ENCODE measurements at places on chromosomes 11 and 22. TPM values are rescaled to one million over a fixed set of nuclear protein-coding genes. Genes with fewer than 3 reads are reported as not detected.
A peak's percentile ranks its signal among the peaks of the same experiment; 100 is the strongest.

DNA sequence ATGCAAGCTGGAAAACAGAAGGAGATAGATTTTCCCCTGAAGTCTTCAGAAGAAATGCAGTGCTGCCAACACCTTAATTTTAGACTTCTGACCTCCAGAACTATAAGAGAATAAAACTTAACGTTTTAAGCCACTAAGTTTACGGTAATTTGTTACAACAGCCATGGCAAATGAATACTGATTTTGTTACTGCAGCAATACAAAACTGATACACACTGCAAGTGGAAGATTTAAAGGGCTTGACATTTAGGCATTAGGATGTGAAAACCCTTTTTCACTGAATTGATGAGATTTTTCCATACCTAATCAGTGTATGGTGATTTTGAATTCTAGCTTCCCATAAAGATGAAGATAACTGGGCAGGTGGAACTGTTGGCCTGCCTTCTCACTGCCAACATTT lies 22.1 kb upstream of the LMO2 start:
- DNase-seq, result no peak

GRCh38 chr11:70089631-70090030 lies 11.5 kb downstream of the ANO1 start:
- DNase-seq, result no peak

- DNase-seq, result no peak
Measured at GRCh38 chr22:45503816-45504372, 1.2 kb downstream of the FBLN1 start.

- no peak for DNase-seq
Measured at GRCh38 chr22:35114131-35114980, 48.4 kb downstream of the ISX start.

DNA sequence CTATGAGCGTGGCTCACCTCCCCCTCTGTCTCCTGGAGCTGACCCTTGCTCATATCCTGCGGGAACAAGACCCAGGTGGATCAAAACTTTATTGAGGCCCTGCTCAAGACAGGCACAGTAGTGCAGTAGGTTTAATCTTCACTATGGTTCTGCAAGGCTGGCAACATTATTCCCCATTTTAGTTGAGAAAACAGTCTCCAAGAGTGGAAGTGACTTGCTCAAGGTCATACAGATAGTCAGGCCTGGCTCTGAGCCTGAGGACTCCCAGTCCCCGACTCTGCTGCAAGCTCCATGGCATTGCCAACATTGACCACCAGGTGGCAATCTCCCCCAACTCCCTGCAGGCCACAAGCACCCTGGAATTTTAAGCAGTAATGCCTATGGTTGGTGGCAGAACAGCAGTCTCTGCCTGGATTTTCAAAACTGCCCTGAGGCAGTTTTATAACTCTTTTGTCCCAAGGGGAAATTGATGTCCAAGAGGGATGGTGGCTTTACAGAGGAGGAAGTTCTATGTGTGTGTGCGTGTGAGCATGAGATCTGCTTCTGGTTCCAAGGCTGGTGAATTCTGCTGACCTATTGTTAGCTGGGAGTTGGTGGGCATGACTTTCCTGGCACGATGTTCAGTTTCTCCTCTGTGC lies 34.1 kb downstream of the NEU3 start:
- DNase-seq, result peak; percentile 16

DNA sequence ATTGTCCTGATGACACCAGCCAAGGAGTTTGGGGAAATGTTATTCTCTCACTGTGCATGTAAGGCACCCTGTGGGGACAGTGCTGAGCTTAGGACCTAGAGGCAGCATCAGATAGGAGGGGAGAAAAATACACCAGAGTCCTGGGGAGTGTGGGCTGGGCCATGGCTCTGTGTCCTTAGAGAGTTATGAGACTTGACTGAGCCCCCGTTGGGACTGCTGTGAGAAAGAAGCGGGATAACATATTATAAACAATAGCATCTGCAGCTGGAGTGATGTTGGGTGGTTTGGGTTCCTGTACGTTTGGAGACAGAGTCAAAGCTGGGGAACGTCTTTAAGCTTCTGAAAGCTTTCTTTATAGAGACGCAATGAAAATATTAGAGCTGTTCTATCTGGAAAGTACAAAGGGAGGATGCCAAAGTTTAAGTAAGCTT lies 90.9 kb upstream of the CRTAM start:
- no peak for DNase-seq

GRCh38 chr22:37193629-37194191 lies 5.7 kb upstream of the C1QTNF6 start:
- DNase-seq, result no peak

The SAA4 gene
- not detected for polyA plus RNA-seq

- no peak for DNase-seq
Measured at GRCh38 chr11:37688456-37688855, 1090.4 kb upstream of the RAG2 start.

DNA sequence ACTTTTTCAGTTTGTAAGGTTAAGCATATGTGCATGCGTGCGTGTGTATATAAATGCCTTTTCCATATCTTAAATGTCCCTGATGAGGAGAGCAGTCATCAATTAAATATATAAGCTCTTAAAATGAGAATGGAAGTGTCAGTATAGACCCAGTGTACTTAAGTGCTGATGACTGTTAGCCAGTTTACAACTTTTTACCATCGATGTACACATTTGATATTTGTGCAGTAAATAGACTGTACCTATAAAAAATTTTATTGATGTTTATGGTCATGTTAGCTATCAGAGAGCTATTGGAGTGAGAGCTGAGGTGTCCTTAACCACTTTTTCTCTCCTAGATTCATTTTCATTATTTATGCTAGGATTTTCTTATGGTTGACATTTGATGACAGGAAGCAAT lies 45.4 kb downstream of the TRAF6 start:
- no peak for DNase-seq

The POTEH gene
- polyA plus RNA-seq, result not detected

GRCh38 chr11:133919330-133920108 lies 37.2 kb downstream of the IGSF9B start:
- DNase-seq, result no peak

The SLC17A6 gene
- polyA plus RNA-seq, result not detected

The NXPE4 gene
- polyA plus RNA-seq, result not detected

DNA sequence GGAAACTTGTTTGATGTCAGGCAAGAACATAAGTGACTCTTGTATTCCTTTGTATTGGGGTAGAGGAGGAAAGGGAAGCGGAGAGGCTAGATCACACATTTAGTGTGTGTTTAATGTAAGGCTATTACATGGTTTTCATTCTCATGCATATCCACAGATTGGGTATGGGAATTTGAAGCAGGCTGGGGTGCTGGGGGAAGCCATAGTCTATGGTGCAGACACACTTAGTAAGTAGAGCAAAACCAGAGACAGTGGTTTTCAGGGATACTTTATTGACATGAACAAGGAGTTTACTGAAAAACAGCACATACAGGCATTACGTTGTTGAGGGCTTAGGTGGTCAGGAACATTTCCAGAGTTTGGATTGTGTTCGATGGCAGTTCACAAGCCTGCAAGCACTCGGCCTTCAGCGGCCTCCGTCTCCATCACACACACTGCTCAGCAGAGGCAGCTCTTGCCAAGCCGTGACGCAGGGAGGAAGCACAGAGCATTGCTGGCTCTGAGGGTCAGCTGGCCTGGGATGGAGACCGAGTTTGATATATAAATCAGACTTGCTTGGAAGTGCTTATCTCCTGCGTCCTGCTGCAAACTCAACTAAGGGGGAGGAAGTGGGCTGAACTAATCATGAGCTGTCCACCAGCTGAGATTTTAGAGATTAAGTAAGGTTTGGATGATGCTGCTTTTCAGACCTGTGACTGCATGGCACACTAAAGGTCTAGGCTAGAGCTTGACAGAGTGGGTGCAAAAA lies 25.3 kb downstream of the SCN3B start:
- DNase-seq, result no peak

The CTSW gene
- polyA plus RNA-seq, result 0.21 TPM

- DNase-seq, result no peak
Measured at GRCh38 chr11:17855531-17856290, 121.1 kb downstream of the KCNC1 start.

- no peak for DNase-seq
Measured at GRCh38 chr11:36039471-36039870, 95.6 kb downstream of the LDLRAD3 start.

GRCh38 chr11:2987881-2988861 lies 4.0 kb downstream of the NAP1L4 start:
- DNase-seq, result no peak

- no peak for DNase-seq
Measured at GRCh38 chr11:67238894-67239782, 27.1 kb upstream of the GRK2 start.

The MMP27 gene
- polyA plus RNA-seq, result not detected

The SUSD2 gene
- polyA plus RNA-seq, result 2.6 TPM

The CCDC90B gene
- polyA plus RNA-seq, result 56.2 TPM

DNA sequence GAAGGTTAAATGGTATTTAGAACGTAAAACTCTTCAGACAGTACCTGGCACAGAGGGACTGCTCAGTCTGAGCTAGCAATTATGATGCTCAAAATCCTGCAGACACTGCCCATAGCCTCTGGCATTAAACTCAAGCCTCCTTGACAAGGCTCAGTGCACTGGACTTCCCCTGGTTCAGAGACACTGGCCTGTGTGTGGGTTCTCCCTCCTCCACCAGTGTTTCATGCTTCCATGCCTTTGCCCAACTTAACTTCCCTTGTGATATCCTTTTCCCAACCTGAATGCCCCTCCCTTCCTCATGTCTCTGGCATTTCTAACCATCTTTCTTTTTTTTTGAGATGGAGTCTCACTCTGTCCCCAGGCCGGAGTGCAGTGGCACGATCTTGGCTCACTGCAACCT lies 9.1 kb downstream of the LTBP3 start:
- DNase-seq, result no peak

GRCh38 chr22:47054231-47055072 lies 292.0 kb downstream of the TBC1D22A start:
- DNase-seq, result no peak

- no peak for DNase-seq
Measured at GRCh38 chr11:18193010-18193409, 20.4 kb downstream of the MRGPRX4 start.

DNA sequence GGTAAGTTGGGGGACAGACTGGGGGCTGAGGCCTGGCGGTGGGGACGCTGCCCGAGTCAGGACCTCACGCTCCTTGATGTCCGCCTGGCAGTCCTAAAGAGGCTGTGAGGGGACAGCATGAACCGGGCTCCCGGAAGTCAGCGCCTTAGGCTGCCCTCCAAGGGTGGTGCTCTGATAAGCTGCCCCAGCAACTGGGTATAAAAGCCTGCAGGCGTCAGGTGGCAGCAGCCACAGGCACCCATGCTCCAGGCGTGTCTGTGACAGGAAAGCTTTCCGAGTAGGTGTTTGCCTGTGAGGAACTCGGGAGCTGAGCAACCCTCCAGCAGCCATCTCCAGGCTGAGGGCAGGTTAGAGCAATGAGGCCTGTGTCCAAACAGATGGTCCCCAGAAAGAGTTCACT lies 53.0 kb downstream of the ST3GAL4 start:
- DNase-seq, result no peak

The OR2AG1 gene
- not detected for polyA plus RNA-seq

GRCh38 chr11:57501953-57502352 lies 13.5 kb downstream of the SLC43A1 start:
- no peak for DNase-seq

DNA sequence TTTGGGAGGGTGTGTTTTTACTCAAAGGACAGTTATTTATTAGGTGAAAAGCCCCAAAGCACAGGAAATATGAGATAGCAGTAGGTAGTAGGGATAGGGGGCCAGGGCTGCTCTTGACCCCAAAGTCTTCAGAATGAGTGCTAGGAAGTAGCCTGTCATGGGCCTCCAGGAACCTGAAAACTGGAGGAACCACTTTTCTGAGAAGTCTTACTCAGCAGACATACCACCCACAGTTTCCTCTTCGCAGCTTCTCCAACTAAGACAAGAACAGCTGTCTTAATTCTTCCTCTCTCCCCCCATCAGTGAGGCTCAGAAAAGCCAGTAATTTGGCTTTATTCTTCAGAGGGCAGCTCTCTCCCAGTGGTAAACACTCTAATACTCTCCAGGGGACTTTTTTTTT lies 84.0 kb upstream of the CTSC start:
- DNase-seq, result no peak

GRCh38 chr11:45930031-45930794 lies 7.8 kb downstream of the LARGE2 start:
- no peak for DNase-seq

Measured in BJ (cell line).